Stimulated activated CD8-positive, alpha-beta memory T cell treated with anti-CD3 and anti-CD28 coated beads, Interleukin-4, amount 100 ng/mL, for 48 hours (primary cell): ENCODE measurements at places on chromosomes 16 and 17.
A peak's percentile ranks its signal among the peaks of the same experiment; 100 is the strongest.

- DNase-seq: no peak
These were observed 5.7 kb upstream of the RPL38 start for GRCh38 chr17:74197801-74198200.

GRCh38 chr17:67542219-67543114, 165.4 kb downstream of the PITPNC1 start:
- DNase-seq: no peak

- no peak for DNase-seq
These were observed 1.1 kb upstream of the PRPSAP1 start for GRCh38 chr17:76354747-76355310.

GRCh38 chr16:19829844-19830692, 54.6 kb downstream of the GPRC5B start:
- DNase-seq: no peak

- DNase-seq: no peak
These were observed 220.5 kb upstream of the XYLT1 start for GRCh38 chr16:17691106-17691898.

DNA sequence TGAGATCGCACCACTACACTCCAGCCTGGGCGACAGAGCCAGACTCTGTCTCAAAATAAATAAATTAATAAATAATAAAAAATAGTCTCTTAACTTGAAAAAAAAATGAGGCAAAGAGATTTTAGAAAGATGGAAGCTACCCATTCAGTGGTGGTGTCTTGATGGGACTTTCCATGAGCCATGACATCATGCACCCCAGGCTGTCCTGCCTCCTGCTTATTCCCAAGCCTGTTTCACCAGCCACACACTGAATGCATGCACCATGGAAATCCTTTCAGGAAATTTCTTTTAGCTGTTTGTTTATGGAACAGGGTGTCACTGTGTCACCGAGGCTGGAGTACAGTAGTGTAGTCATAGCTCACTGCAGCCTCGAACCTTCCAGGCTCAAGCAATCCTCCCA, 8.9 kb upstream of the DLX3 start:
- DNase-seq: no peak

DNA sequence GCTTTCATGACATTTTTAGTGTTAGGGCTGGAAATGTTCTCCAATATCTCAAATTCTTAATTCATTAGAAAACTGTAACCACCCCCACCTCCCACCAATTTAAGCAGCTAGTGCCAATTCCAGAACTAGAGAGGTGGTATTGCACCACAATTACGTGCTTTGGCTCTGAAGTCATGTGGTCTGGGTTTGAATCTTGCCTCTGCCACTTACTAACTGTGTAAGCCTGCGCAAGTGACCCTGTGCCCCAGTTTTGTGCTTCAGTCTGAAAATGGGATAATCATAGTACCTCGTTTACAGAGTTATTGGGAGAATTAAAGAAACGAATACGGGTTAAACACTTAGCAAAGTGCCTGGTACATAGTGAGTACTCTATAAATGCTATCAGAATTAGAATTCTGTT, 14.2 kb upstream of the MPHOSPH6 start:
- no peak for DNase-seq

DNA sequence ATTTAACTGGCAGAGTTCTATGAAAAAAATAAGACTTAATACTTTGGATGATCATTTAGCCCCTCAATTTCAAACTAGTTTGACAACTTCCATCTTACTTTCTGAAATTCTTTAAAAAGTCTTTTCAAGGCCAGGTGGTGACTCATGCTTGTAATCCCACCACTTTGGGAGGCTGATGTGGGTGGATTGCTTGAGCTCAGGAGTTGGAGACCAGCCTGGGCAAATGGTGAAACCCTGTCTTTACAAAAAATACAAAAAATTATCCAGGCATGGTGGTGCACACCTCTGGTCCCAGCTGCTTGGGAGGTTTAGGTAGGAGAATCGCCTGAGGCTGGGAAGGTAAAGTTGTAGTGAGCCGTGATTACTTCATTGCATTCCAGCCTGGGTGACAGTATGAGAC, 154.4 kb downstream of the TANC2 start:
- no peak for DNase-seq

- peak; percentile 21 for DNase-seq
These were observed 6.8 kb upstream of the ADCY7 start for GRCh38 chr16:50259334-50260205.

- DNase-seq: no peak
These were observed 20.5 kb upstream of the JPH3 start for GRCh38 chr16:87581857-87582215.

DNA sequence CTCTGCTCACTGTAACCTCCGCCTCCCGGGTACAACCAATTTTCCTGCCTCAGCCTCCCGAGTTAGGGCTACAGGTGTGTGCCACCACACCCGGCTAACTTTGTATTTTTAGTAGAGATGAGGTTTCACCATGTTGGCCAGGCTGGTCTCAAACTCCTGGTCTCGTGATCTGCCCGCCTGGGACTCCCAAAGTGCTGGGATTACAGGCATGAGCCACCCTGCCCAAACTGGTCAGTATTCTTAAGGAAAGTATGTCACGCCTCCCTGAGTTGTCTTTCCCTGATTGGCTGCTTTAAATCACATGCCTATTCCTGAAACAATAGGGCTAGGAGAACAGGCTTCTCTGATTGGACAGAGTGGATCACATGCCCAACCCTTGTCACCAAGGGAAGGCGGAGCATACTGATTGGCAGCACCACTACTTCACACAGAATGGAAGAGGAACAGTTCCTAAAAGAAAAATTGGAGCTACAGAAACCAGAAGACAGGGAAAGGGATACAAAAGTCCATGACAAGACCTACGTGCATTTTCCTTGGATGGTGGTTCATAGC, 17.6 kb upstream of the CYB5B start:
- DNase-seq: no peak

- no peak for DNase-seq
These were observed 947.5 kb downstream of the CDH11 start for GRCh38 chr16:64174327-64174726.

DNA sequence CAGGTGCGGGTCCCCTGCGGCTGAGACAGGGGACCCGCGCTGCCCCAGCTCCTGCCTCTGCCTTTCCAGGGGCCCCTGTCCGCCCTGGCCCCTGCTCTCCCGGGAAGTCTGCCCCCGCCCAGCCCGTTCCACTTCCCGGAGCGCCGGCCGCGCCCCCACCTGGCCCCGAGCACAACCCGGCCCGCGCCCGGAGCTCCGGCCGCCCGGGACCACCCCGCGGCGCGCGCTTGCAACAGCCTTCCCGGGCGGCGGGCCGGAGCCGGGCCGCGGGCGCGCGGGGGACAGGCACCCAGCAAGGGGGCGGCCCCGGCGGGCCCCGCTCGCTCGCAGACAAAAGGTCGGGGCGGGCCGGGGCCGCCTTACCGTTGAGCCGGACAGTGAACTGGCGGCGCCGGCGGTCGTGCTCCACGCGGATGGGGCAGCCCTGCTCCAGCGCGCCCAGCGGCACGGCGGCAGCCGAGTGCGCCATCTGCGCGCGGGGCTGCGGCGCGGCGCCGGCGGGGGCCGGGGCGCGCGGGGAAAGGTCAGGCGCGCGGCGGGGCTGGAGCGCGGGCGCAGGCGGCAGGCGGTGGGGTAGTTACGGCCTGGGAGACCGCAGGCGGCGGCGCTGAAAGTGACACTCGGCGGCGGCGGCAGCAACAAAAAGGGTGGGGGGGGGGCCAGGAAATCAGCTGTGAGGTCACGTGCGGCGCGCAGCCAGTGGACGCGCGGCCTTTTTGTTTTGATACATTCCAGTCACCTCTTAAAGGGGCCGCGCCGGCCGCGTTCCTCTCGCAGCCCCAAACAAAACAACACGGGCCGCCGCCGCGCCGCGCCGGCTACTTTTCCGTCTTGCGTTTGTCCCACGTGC, at the start of gene NATD1:
Gene NATD1 (minus strand): TSS at position 615 of the 850 bp plus-strand sequence. CDS start 146 bp downstream, at position 469.
- DNase-seq: peak; percentile 80

DNA sequence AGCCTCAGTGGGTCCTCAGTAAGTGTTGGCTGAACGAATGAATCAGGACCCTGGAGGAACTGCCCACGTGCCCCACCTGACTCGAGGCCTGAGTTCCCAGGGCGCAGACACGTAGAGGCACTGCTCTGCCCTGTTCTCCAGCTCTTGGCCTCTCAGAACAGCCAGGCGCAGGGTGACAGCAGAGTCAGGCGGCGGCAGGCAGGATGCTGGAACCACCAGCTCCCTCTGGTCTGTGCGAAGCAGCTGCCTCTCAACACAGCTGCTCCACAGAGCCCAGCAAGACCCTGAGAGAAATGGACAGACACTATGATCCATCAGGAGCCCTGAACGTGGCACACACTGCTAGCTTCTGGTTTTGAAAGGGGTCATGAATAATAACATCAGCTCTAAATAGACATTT, 53.1 kb upstream of the BCO1 start:
- no peak for DNase-seq

DNA sequence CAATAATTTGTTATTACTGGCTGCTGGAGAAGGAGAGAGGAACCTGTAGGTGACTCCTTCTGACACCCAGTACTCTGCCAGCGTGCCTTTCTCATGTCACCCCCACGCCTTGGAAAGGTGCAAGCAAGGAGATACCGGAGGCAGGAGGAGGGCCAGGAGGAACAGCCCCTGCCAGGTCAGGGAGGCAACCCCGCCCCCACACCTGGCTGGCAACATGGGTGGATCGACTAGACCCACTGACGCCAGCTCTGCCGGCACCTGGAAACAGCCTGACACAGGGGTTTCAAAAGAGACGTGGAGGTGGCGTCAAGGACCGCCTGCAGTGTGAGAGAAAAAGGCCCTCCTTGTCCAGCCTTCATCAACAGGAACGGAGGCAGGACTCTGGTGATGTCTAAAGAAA, 62.3 kb downstream of the CYB5B start:
- no peak for DNase-seq
